ENCODE measurements at places on chromosomes 11 and 22.

- no peak for DNase-seq
These were observed 10.1 kb downstream of the AIP start for GRCh38 chr11:67492801-67493547.

DNA sequence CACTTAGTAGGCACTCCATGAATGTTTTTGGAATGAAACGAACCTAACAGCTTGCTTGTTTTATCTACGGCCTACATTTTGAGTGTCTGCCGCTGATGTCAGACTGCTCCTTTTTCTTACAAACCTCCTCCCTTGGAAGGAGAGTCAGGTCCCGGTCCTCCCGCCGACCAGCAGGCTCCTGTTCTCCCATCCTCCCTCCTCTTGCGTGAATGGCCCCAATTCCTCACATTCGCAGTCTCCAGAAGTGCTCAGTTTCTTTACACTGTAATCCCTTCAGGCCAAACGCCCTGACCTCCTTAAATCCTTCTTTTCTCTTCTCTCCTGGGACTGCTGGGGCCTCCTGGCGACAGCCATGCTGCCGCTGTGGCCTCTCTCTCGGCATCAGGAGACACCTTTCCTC, 82.6 kb upstream of the CSNK2A3 start:
- DNase-seq: no peak

DNA sequence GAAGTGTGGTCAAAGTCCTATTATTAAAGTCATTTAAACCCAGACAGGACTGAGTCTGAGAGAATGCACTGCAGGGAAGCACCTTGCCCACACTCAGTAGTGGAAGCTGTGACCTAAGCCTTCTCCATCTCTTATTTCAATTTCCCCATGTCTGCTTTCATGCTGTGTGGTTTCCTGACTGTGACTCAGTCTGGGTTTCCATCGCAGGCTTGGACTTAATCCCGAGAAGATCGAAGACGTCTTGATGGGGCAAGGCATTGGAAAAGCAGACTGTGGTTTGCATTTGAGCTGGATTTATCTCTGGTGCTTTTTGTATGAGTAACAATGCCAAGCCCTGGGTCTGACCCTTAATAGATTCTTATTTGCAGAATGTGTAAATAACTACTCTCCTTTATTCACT, 238.9 kb downstream of the NTM start:
- DNase-seq: no peak

- DNase-seq: no peak
These were observed 67.1 kb upstream of the TSPAN18 start for GRCh38 chr11:44659641-44660040.

DNA sequence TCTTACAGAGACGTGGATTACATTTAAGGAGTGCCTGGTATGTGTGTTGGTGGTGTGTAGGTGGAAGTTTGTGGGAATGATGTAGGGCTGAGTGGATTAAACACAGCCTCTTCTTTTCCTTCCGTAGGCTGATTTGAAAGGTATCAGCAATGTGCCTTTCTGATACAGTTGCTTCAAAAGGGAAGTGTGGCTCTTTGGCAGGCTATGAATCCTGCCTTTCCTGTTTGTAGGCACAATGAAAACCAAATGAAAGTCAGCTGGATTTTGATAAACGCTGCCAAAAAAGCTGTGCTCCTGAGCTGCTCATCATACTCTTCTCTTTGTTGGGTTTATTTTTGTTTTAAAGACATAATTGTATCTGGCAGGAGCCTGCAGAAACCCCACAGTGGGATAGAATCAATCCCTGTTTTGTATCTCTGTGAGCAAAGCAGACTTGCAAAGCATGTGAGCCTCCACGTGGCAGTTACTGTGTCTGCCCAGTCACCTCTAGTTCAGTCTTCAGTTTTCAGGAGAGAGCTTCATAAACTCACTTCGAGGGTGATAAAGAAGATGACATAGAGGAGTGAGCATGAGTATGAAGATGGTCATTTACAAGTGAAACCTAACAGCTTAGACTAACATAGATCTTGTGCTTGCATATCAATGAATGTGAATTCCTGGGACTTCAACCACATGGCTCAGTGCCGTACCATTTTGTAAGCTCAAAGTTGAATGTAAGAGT, 655.7 kb upstream of the KIRREL3 start:
- no peak for DNase-seq

GRCh38 chr11:87299041-87299481, 261.3 kb downstream of the TMEM135 start:
- DNase-seq: no peak
